Activated B cell treated with CpG ODN at 0.5 μM for 24 hours (primary cell): ENCODE measurements at places on chromosomes 16 and 17.

GRCh38 chr17:13114601-13115031 lies 96.8 kb upstream of the ELAC2 start:
- no peak for DNase-seq

DNA sequence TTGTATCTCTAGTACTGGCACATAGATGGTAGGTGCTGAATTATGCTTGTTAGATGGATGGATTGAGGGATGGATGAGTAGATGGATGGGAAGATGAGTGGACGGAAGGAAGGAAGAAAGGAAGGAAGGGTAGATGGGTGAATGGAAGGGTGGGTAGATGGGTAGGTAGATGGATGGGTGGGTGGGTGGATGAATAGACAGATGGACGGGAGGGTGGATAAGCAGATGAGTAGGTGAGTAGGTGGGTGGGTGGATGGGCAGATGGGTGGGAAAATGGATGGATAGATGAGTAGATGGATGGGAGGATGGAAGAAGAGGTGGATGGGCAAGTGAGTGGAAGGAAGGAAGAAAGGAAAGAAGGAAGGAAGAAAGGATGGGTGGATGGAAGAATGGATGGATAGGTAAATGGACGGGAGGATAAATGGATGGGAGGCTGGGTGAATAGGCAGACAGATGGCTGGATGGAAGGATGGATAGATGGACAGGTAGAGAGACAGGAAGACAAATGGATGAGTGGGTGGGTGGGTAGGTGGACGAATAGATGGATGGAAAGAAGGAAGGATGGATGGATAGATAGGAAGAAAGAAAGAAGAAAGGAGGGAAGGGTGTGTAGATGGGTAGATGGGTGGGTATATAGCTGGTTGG lies 56.9 kb downstream of the MYH11 start:
- DNase-seq, result no peak

- no peak for DNase-seq
Measured at GRCh38 chr17:21012736-21013135, 30.1 kb downstream of the USP22 start.

- no peak for DNase-seq
Measured at GRCh38 chr16:12674071-12674470, 129.6 kb downstream of the CPPED1 start.

DNA sequence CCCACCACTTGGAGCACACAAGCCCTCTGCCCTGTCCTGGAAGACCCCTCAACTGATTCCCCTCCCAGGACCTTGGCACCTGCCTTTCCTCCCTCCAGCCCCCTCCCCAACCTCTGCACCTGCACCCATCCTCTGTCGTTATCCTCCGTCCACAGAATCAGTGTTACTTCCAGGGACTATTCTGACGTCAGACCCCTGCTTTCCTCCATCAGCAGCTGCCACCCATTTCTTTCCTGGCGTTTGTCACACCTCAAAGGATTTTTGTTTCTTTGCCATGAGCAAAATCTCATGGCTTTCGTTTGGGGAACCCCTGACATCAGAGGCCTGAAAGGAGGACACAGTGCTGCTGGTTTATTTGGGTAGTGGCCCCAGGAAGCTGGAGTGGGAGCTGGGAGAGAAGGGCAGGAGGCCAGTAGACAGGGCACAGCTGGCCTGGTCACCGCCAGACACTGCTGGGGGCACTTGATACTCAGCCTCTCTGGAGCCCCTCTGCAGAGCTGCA lies 68.4 kb downstream of the SOCS1 start:
- DNase-seq, result no peak

DNA sequence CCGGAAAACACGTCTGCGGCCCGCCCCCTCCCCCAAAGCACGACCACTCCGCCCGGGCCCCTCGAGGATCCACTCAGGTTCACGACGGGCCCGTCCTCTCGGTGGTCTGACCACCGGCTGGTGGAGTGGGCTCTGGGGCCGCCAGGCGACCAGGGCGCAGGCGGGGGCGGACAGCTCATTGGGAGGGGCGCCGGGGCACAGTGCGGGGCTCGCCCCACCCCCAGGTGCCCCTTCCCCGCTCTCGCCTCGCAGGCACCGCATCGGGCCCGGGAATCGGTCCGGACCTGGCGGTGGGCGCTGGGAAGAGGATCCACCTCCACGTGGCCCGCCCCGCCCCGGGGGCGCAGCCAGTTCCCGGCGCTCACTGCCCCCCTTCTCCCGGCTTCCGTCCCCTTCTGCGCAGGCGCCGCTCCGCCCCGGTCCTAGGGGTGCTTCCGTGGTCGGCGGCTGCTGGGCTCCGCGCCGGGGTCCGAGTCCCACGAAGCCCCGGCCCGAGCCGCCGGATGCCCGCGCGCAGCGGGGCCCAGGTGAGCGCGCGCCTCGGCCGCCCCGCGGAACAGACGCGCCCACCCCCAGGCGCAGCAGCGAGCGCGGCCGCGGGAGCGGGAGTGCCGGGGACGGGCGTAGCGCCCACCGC lies at the start of gene MPG:
TSS of gene MPG (plus strand) at position 419 of the 637 bp plus-strand sequence. CDS start at position 504, 85 bp downstream.
- peak; percentile 86 for DNase-seq

GRCh38 chr16:86110134-86110533 lies 211.2 kb downstream of the IRF8 start:
- no peak for DNase-seq

- no peak for DNase-seq
Measured at GRCh38 chr17:67312265-67312664, 54.1 kb downstream of the PSMD12 start.

DNA sequence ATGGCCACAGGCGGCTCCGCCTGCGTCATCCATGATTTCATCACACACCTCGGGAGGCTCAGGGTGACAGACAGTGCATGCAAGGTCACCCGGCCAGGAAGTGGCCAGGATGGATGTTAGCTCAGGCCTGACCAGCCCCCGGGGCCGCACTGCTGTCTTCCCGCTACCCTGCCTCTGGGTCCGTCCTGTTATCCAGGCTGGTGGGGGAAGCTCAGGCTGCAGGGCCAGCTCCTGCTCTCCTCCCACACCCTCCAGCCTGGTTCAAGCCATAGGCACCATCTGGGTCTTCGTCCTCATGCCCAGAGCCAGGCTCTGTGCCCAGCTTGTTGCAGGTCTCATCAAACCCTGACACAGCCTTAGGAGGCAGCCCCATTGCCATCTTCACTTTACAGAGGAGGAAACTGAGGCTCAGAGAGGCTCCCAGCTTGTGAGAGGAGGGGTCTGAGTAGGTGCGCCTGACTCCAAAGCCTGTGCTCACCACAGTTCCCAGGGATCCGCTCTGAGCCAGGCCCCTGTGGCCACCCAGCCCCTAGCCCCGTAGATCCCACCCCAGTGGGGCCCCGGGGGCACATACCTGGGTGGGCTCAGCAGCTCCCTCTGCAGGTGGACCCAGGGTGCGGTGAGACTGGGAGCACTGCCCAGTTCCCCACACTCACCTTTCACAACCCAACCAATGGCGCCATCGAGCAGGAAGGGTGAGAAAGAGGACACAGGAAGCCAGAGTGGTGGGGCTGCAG lies 412 bp upstream of the ADGRG3 start:
- no peak for DNase-seq

DNA sequence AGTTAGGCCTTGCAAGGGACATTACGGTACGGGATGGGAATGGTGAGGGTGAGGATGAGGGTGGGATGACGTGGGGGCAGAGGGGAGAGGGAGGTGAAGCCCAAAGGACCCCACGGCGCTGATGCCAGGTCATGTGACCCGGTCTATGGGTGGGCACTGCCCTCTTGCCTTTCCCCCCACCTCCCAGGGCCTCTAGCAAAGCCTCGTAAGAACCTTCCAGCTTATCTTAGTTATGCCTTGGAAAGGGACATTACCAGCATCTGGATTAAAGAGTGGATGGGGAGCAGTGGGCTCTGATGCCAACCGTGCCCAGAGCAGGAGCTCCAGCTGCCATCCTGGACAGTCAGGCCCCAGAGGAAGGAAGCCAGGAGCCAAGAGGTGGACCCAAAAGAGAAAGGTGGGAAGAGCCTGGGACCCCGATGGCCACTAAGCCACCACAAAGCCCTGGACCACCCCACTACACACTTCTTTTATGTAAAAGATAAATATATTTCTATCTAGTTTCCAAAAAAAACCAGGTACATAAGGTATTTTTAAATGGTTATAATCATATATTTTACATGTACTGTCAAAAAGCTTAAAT lies 40.9 kb downstream of the TK2 start:
- no peak for DNase-seq

DNA sequence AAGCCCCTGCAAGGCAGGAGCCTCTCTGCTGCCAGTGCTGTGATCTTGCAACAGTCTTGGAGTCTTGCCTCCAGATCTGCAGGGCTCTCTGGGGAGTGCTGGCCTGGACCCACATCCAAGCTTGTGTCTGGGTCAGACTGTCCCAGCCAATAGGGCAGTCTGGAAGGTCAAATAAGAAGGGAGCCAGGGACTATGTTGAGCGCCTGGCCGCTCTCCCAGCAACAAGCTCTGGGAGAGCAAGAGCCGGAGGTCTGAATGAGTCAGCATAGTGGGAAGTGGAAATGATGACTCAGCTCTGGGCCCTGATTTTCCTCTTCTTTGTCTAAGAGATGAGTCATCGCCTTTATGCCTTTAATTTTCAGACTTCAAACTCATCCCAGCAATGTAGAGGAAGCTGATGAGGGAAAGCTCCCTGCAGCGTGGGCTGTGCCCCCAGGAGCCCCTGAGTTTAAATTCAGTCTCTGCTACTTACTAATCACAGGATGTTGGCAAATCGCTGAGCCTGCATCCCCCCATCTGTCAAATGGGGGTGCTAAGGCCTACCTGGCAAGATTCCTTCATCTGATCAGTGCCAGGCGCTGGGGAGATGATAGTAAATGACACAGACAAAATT lies 43.6 kb upstream of the HAPSTR1 start:
- no peak for DNase-seq

GRCh38 chr17:18860161-18860972 lies 2.4 kb downstream of the PRPSAP2 start:
- no peak for DNase-seq

GRCh38 chr16:14132696-14133048 lies 61.6 kb downstream of the MRTFB start:
- DNase-seq, result no peak

- DNase-seq, result no peak
Measured at GRCh38 chr17:34291721-34292348, 6.3 kb downstream of the CCL11 start.

DNA sequence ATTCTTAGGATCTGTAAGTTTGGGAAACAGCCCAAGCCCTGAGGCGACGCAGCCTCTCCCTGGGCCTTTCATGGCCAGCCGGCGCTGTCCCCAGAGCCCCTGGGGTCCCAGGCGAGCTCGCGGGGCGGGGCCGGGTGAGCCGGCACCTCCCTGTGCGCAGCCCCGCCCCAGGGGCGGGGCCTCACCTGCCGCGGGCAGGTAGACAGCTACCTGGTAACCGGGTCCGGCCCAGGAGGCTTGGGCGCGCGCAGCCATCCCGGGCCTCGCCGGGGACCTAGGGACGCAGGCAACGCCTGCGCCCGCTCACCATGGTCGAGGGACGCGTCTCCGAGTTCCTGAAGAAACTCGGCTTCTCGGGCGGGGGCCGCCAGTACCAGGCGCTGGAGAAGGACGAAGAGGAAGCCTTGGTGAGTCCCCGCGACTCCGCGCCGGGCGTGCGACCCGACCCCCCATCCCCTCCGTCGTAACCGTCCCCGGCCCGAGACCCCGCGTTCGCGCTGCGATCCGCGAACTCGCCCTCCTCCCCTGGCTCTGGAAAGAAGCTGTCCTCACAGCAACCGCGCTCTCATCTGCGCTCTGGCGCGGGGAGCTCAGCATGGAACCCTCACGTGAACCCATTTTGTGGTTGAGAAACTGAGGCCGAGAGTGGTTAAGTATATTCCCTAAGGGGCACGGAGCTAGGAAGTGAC lies at the start of gene ATP2C2:
TSS of gene ATP2C2 (plus strand) at position 231 of the 689 bp plus-strand sequence. CDS start at position 309, 78 bp downstream.
- DNase-seq, result no peak

DNA sequence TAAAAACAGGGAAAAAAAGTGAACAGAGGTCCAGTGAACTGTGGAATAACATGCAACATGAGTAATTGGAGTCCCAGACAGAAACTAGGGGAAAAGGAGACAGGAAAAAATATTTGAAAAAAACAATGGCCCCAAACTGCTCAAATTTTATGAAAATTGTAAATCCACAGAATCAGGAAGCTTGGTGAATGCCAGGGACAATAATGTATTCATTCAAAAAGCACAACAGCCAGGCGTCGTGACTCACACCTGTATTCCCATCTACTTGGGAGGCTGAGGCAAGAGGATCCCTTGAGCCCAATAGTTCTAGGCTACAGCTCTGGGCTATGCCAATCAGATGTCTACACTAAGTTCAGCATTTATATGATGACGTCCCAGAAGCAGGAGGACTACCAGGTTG lies 23.7 kb downstream of the NCOR1 start:
- no peak for DNase-seq

GRCh38 chr17:53804437-53804836 lies 18.3 kb upstream of the KIF2B start:
- no peak for DNase-seq

DNA sequence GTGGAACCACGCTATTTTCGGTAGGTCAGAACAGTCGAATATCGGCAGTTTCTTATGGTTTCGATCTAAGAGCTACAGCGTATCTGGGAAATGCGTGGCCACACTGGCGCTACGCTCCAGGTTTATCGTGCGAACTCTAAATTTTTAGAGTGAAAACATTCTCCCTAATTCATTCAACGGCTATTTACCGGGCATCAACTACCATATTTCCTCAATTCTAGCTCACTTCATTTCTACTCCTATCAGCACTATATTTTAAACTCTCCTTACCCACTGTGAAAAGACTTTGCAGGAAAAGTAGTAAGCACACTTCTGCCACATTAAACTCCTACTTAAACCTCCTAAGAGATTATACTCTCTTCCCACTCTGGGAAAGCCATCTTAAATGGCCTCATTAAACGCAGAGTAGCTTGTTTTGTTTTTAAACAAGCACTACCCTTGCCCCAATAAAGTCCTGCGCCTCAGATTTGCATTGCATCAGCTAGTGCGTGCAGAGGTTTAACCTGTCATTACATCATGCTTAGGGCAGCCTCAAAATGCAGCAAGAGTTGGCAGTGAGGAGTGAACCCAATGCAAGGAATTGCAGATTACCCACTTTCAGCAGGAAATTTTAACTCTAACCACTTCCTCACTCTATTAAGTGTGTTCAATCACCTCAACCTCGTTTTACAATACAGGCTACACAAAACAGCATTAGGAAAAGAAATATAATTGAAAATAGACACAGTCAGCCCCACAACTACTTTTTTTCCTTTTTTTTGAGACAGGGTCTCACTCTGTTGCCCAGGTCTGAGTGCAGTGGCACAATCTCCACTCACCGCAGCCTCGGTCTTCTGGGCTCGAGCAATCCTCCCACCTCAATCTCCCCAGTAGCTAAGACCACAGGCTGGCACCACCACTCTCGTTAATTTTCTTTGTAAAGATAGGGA lies 18.8 kb downstream of the SIAH1 start:
- DNase-seq, result no peak

- no peak for DNase-seq
Measured at GRCh38 chr16:12507366-12507765, 296.3 kb downstream of the CPPED1 start.

GRCh38 chr16:11964761-11965551 lies at the start of gene TNFRSF17:
Gene TNFRSF17 (plus strand): TSS chr16:11965210. CDS start chr16:11965325, 115 bp downstream.
- DNase-seq, result no peak

GRCh38 chr17:17300624-17301568 lies 2.3 kb upstream of the NT5M start:
- DNase-seq, result peak; percentile 36

- peak; percentile 84 for DNase-seq
Measured at GRCh38 chr17:8745586-8746500, 1.2 kb upstream of the CCDC42 start.
